ENCODE measurements at places on chromosomes 2 and 18.
A peak's percentile ranks its signal among the peaks of the same experiment; 100 is the strongest.

GRCh38 chr2:143726151-143726845 lies 597.1 kb downstream of the ARHGAP15 start:
- DNase-seq = no peak
- no peak overlapping the region for H3K4me3 ChIP-seq
- no peaks in the 10 kb centered on the region for H3K4me1 ChIP-seq
- no peaks in the 10 kb centered on the region for H3K27me3 ChIP-seq

DNA sequence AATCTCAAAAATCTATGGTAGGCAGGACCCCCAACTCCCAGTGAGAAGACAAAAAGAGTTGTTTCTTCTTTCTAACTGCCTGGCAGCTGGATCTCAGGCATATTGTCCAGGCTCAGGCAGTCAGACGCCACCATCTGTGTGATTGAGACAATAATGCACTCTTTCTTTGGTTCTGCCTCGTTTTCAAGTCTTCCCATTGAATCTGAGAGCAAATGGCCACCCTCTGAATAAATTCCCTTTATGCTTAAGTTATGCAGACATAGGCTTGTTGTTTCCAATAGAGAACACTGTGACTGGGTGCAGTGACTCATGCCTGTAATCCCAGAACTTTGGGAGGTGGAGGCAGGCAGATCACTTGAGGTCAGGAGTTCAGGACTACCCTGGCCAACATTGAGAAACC lies 15.3 kb upstream of the CD207 start:
- H3K27me3 ChIP-seq = no peaks in the 10 kb centered on the region
- no peak overlapping the region for H3K4me3 ChIP-seq
- DNase-seq = no peak
- H3K27ac ChIP-seq = no peak overlapping the region
- no peaks in the 10 kb centered on the region for H3K4me1 ChIP-seq
- H3K36me3 ChIP-seq = no peaks in the 10 kb centered on the region

- H3K4me3 ChIP-seq = no peak overlapping the region
- H3K36me3 ChIP-seq = no peaks in the 10 kb centered on the region
- H3K27me3 ChIP-seq = no peaks in the 10 kb centered on the region
- no peak for DNase-seq
These were observed 57.2 kb downstream of the REEP1 start for GRCh38 chr2:86280191-86280667.

DNA sequence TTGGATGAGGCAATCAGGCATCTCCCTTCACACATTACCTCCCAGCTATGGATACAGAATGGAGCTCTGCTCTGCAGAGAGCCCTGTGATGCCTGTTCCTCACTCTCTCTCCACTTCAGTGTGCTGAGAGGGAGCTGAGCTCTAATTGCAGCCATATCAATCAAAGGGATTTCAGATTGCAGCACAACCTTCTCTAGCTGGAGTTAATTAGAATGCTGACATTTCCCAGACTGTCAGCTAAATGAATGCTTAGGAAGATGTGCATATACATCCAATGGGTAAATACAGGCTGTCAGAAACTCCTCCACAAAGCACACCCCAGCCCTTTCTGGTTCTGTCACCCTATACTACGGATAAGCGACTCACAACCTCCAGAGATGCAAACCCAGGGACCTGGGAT lies 402.6 kb downstream of the EIPR1 start:
- no peaks in the 10 kb centered on the region for H3K4me1 ChIP-seq
- DNase-seq = no peak
- no peaks in the 10 kb centered on the region for H3K27me3 ChIP-seq
- H3K4me3 ChIP-seq = no peak overlapping the region
- H3K36me3 ChIP-seq = no peaks in the 10 kb centered on the region

DNA sequence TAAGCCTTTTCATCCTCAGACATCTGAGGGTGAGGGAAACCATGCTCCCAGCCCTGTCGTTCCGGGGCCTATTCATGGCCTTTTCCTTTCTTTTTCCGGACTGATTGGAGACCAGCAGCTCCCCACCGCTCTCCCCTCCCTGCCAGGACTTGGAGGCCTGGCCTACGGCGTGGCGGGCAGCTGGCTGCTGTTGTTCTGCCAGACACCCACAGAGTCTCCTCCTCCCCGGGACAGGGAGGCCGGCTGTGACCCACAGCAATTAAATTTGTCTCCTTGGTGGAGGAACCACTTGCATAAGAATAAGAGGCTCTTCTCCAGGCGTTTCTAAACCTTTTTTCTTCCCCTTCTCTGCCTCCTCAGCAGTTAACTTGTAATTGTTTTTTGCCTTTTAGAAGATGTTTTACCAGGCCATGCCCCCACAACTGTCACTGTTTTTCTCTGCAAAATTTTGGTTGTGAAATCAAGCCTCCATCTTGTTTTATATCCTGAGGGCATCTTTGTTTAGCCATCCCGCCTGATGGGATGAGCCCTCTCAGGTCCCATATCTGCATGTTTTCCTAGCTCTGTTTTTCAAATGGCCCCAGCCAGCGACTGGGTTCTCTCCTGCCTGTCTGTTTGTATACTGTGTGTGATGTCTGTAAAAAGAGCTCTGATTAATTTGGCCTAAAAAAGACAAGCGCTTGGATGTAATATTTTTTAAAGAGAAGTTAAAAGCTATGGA lies 1060.0 kb upstream of the DDX18 start:
- H3K4me3 ChIP-seq = no peak overlapping the region
- peaks cover 2% of the 10 kb centered on the region for H3K4me1 ChIP-seq
- peaks cover 1% of the 10 kb centered on the region for H3K27me3 ChIP-seq
- 0 out of 2 replicates have a peak overlapping the region, but pooled peaks have one; percentile 3 for H3K27ac ChIP-seq

DNA sequence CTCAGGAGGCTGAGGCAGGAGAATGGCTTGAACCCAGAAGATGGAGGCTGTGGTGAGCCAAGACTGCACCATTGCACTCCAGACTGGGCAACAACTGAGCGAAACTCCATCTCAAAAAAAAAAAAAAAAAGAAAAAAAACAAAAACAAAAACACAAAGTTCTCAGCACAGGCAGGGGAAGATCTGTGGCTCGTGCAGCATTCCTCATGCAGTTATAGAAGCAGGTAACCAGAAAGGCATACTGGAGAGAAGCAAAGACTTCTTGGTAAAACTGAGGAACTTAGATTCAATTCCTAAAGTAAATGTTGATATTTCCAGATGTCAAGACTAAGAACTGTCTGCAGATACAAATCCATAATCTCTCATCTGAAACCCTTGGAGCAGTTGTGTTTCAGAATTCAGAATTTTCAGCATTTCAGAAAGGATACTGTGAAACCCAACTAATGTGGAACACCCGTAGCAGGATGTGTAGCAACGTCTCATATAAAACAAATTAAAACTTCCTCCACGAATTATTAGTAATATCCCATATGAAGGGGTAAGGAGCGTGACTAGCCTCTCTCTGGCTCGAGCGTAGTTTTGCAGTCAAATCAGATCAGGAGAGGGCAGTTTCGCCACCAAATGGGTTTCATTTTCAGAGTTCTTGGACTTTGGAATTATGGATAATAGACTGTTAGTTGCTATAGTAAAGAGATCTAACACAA lies 13.2 kb upstream of the SLC25A52 start:
- no peak overlapping the region for H3K27ac ChIP-seq
- DNase-seq = no peak

- H3K4me1 ChIP-seq = peaks cover 8% of the 10 kb centered on the region
- H3K4me3 ChIP-seq = no peak overlapping the region
- no peak for DNase-seq
- H3K36me3 ChIP-seq = no peaks in the 10 kb centered on the region
These were observed 256.9 kb upstream of the DDX18 start for GRCh38 chr2:117557626-117558025.

DNA sequence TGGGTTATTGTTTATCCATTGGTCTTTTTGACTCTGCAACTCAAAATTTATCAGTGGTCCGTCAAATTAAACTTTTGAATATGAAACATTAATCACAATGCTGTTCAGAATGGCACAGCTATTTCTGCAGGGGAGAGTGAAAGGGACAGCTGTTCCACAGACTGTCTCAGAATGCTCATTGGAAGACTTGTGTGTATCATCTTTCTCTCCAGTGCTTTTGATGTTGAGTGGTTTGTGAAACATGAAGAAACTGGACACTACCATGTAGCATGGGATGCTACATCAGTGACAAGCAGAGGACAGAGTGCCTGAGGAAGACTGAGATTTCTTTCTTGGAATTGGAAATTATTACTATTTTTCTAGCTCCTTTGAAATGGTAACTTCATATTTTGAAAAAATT lies 115.7 kb downstream of the PLCL1 start:
- DNase-seq = no peak
- H3K27ac ChIP-seq = no peak overlapping the region
- H3K4me1 ChIP-seq = no peaks in the 10 kb centered on the region
- H3K4me3 ChIP-seq = no peak overlapping the region

- no peaks in the 10 kb centered on the region for H3K36me3 ChIP-seq
- H3K27ac ChIP-seq = no peak overlapping the region
- no peaks in the 10 kb centered on the region for H3K27me3 ChIP-seq
- H3K4me3 ChIP-seq = no peak overlapping the region
These were observed 142.6 kb upstream of the COPS8 start for GRCh38 chr2:236943068-236943467.

DNA sequence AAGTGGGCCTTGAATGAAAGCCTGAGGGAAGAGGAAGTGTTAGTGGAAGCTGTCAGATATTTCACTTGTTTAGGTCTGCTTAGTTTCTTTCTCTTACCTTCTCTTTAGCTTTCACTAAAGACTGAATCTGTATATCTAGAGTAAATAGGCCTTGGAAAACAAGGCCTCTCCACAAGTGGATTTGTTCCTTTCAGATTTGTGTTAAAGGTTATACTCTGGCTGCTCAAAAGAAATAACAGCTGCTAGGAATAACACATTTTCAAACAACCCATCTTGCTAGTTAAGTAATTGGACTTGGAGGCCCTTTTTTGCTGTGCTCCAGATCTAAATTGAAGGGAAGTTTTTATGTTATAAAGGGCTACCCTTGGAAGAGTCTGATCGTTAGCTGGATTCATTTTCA lies 236.3 kb downstream of the KIAA1328 start:
- no peak for DNase-seq
- H3K27ac ChIP-seq = no peak overlapping the region
- no peaks in the 10 kb centered on the region for H3K4me1 ChIP-seq
- H3K36me3 ChIP-seq = no peaks in the 10 kb centered on the region

DNA sequence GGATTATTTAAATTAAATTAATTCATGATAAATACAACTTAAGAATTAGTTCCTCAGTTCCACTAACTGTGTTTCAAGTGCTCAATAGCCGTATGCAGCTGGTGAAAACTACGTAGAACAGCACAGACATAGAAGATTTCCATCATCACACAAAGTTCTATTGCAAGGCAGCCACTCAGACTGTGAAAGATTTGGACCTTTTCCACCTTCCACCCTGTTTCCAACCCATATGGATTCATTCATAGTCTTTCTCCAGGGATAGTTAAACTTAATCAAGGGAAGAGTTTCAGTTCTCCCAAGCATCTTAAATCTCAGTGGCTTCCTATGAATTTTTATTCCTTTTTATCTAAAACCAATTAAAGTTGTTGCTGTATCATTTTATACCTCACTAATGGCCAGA lies 2030.8 kb downstream of the SUCLG1 start:
- no peaks in the 10 kb centered on the region for H3K36me3 ChIP-seq
- H3K4me1 ChIP-seq = no peaks in the 10 kb centered on the region
- DNase-seq = no peak
- no peak overlapping the region for H3K4me3 ChIP-seq
- H3K27ac ChIP-seq = no peak overlapping the region
- H3K27me3 ChIP-seq = no peaks in the 10 kb centered on the region

- no peaks in the 10 kb centered on the region for H3K36me3 ChIP-seq
- DNase-seq = no peak
- no peak overlapping the region for H3K27ac ChIP-seq
- no peak overlapping the region for H3K4me3 ChIP-seq
- H3K4me1 ChIP-seq = no peaks in the 10 kb centered on the region
These were observed 1374.1 kb upstream of the NXPH2 start for GRCh38 chr2:140154271-140154670.

DNA sequence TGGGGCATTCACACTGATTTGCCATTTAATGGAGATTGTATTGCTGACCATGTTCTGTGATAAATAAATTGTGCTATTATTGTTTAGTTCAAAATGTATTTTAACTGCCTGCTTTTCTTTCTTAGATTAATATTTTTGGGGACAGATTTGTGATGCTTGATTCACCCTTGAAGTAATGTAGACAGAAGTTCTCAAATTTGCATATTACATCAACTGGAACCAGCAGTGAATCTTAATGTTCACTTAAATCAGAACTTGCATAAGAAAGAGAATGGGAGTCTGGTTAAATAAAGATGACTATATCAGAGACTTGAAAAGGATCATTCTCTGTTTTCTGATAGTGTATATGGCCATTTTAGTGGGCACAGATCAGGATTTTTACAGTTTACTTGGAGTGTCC lies 1.8 kb downstream of the DNAJC10 start:
- no peaks in the 10 kb centered on the region for H3K4me1 ChIP-seq
- H3K27ac ChIP-seq = no peak overlapping the region
- DNase-seq = no peak
- peaks cover 13% of the 10 kb centered on the region for H3K36me3 ChIP-seq
- H3K4me3 ChIP-seq = no peak overlapping the region

DNA sequence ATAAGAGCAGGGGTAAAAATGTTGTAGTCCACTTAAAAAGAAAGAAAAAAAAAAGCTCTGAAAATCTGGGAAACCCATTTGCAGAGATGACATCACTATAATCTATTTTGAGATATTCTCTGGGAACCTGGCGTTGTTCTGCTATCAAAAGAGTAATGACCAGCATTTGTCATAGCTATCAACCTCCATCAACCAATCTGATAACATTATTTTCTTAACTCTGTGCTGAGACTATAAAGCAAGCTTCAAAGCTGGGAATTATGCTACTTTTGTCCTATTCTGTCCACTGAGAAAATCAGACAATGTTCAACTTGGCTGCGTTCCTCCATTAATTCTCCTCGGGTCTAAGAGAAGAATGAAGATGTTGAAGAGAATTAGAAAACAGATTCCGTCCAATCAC lies 107.5 kb downstream of the STK39 start:
- no peaks in the 10 kb centered on the region for H3K36me3 ChIP-seq
- H3K4me3 ChIP-seq = no peak overlapping the region
- no peaks in the 10 kb centered on the region for H3K27me3 ChIP-seq
- DNase-seq = no peak

- no peaks in the 10 kb centered on the region for H3K36me3 ChIP-seq
- no peak overlapping the region for H3K4me3 ChIP-seq
- no peaks in the 10 kb centered on the region for H3K27me3 ChIP-seq
- H3K27ac ChIP-seq = no peak overlapping the region
- H3K4me1 ChIP-seq = no peaks in the 10 kb centered on the region
These were observed 127.3 kb downstream of the MSH2 start for GRCh38 chr2:47530105-47530760.

DNA sequence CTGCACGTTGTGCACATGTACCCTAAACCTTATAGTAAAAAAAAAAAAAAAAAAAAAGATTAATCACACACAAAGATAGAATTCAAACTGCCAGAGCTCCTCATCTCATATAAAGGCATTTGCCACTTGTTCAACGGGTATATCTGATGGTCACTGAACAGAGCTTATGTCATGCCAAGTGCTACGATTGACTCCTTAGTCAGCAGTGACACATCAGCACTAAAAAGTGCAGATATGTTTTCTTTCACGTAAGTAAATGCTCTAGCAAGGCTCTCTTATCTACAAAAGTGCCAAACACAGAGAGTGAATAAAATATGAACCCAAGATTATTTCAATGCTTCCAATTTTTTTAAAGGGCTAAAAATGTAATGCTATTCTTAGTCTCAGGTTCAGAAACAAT lies 1.1 kb downstream of the LMAN1 start:
- H3K4me3 ChIP-seq = peak overlapping the region; percentile 85
- no peaks in the 10 kb centered on the region for H3K4me1 ChIP-seq
- DNase-seq = no peak

Data from H1 (cell line).